ENCODE measurements at places on chromosomes 2 and 18.

GRCh38 chr18:27964811-27965210, 212.1 kb downstream of the CDH2 start:
- no peak for DNase-seq

DNA sequence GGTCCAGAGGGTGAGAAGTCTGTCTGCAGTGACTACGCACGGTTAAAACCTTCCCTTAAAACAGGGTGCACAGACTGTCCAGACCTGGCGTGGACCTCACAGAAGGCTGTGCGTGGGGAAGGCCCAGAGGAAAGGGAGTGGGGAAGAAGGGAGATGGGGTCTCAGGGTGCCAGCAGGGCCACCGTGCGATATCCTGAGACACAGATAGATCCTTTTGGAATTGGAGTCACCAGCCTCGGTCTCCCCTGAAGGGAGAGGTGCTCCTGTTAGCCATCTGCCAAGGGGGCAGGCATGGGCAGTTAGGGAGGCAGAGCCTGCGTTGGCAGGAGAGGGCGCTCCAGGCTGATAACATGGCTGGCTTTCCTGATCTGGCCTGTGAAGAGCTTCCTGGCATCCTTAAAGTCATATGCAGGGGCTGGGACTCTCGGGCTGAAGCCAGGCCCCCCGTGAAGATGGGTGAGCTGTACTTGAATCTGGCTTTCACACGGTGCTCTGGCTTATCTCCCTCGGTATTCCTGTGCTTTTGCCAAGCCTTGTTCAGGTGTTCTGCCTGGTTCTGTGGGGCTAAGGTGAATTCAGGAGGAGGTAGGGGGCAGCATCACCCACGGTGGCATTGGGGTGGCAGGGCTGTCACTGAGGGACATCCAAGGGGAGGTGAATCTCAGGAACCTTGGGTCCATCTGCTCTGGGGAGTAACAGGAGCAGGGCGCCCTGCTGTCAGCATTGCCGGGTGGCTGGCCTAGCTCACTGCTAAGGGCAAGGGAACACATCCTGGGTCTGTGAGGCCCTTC, 107.2 kb upstream of the SMAD2 start:
- DNase-seq, result no peak

DNA sequence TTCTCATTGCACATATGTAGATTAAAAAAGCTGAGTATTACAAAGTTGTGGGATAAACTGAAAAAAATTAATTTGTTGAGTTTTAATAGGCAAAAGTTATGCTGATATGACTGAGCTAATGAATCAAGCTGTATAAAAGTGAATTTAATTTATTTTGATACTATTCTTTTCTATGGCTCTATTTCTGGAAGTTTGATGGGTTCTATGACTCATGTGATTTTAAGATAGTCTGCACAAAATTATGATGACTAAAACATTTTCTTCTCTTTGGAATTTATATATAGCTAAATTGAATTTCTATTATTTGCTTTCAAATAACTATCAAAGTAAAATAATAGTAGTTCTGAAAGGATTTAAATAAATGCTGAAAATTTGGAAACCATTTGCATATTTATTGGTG, 71.0 kb upstream of the MMADHC start:
- no peak for DNase-seq

GRCh38 chr2:75021672-75022071, 63.2 kb downstream of the POLE4 start:
- DNase-seq, result no peak

GRCh38 chr2:236636714-236637470, 67.3 kb downstream of the ACKR3 start:
- DNase-seq, result no peak

DNA sequence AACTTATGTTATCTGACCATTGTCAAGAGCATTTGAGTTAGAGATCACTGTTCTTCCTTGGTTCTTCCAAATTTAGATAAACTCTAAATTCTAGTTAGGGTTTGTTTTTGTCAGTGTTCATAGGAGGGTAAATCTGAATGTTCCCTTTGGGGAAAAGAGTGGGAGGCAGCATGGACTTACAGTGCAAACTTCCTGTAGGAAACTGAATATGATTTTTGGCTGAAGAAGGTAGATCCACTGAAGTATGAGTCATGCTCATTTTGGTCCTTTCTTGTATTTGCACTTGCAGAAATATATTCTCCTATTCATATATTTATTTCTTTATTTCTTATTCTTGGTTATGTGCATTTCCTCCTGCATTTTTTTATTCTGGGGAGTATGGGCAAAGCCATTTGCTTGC, 27.3 kb downstream of the CCDC85A start:
- DNase-seq, result no peak

GRCh38 chr2:96097441-96097840, 18.9 kb downstream of the ADRA2B start:
- no peak for DNase-seq

GRCh38 chr2:121965661-121966060, 210.2 kb downstream of the TSN start:
- no peak for DNase-seq

DNA sequence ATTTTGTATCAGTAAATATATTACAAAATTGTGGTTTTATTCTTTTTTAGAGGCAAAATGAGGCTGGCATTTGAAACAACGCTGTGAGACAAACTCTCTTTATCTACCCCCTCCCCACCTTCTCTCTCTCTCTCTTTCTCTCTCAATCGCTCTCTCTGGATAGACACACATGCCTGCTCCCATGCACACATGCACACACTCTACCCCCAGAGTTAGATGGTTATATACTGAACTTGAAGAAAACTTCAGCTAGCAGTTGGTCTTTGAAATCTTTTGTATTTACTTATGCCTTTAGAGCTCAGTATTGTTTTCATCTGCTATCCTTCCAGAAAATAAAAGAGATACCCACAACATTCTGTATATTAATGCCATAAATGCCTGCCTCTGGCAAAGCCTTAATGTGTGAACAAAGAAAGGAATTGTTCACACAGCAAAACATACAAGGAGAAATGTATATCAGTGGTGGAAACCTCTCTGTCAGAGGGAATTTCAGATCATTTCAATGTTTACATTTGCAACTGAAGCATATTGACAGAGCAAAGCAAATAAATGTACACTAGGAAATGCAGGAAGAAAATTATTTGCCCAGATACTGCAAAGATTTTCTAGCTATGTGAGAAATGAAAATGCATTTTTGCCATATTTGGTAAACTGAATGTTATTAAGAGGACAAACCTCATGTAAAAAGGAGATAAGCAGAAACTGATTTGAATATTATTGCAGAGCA, 217.0 kb upstream of the UBE2E3 start:
- no peak for DNase-seq

GRCh38 chr2:6785493-6785892, 80.2 kb downstream of the CMPK2 start:
- DNase-seq, result no peak

DNA sequence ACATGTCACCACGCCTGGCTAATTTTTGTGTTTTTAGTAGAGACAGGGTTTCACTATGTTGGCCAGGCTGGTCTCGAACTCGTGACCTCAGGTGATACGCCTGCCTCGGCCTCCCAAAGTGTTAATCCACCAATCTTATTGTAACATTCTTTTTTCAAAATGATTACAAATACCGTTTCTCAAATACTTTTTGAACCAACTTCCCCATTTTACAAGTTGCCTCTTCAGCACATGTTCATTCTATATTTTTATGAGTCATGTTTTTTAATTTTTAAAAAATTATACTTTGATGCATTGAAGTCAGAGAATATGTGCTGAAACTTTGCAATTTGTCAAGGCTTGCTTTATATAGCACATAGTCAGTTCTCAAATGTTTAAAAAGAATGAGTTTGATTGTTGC, 58.2 kb downstream of the QPCT start:
- no peak for DNase-seq

GRCh38 chr2:74632939-74633312, 15.2 kb downstream of the M1AP start:
- DNase-seq, result no peak

- no peak for DNase-seq
Measured at GRCh38 chr2:48605482-48606175, 12.0 kb upstream of the GTF2A1L start.

Data from central memory CD4-positive, alpha-beta T cell (primary cell).